ENCODE measurements at places on chromosomes 12 and 14.

GRCh38 chr12:76533331-76533730 is 26.2 kb downstream of the OSBPL8 start:
- DNase-seq = no peak

DNA sequence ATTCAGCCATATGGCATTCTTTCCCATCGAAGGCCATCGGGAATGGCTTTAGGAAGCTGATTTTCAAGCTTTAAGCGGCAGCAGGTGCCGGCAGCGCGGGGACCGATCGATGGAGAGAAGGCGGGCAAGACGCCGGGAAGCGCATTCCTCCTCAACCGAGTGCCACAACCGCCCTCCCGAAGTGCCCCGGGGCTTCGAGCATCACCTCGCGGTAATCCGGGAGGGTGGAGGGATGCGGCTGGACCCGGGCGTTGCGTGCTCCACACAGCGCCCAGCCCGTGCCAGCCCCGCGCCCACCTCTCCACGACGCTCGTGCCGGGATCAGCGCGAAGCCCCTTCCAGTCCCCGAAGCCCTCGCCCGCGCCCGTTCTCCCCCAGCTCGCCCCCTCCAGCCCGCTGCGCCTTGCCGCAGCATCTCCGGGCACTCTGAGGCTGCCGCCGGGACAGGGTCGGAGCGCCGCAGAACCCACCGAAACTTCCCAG is 3.2 kb downstream of the USP44 start:
- no peak for DNase-seq

GRCh38 chr12:18339633-18340032 is 78.3 kb downstream of the PIK3C2G start:
- DNase-seq = no peak

GRCh38 chr14:102229071-102229738 is 75.8 kb downstream of the MOK start:
- DNase-seq = no peak

DNA sequence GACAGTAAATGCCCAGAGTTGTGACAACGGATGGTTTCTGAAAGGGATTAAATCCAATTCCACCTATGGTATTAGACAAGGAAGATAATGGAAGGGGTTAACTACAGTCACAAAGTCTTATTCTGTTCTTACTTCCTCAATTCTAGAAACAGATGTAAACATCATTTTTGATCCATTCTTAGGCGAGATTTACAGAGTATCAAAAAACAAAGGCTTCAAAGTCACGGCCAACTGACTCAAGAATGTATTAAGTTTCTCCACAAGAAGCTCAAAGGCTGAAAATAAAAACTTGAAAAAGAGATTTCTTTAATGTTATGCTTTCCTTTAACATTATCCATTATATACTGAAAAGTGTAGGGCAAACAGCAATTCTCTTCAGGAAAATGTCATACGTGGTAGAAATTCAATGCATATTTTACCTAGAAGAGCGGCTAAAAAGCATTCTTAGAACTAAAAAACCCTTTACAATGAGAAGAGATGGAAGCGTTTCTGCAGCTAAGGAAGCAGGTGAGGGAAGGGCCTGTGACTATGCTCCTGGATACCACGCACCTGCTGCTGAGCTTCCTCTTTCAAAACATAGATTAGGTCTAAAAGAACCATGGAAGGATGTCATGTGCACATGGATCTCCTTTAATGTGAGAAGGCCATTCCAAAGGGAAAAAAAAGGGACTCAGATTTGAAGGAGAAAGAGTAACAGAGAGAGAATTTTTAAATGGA is 185.8 kb downstream of the STXBP6 start:
- DNase-seq = no peak

GRCh38 chr14:24741871-24742270 is 107.9 kb upstream of the GZMB start:
- DNase-seq = no peak

- DNase-seq = no peak
Observed at GRCh38 chr14:49480979-49481498, 105.1 kb downstream of the RPS29 start.

- no peak for DNase-seq
Observed at GRCh38 chr12:116806845-116807440, 68.8 kb downstream of the RNFT2 start.

GRCh38 chr14:104639885-104640548 is 35.4 kb upstream of the TMEM179 start:
- peak; percentile 58 for DNase-seq

DNA sequence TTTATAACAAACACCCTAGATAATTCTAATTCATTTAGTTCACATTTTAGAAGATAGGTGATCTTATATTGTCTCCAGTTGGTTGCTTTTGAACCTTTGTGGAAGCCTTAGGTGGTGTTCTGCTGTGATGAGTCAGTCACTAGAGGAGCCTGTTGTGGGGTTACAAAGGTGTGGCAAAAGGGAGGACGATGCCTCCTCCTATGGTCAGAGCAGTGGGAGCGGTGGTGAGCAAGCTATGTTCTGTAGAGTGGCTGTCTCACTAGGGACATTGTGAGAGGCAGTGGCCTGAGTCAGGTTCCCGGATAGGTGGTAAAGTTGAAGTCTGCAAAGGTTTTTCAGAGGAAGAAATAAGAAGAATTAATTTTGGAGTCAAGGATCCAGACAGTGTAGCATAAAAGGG is 71.6 kb upstream of the USP44 start:
- no peak for DNase-seq

DNA sequence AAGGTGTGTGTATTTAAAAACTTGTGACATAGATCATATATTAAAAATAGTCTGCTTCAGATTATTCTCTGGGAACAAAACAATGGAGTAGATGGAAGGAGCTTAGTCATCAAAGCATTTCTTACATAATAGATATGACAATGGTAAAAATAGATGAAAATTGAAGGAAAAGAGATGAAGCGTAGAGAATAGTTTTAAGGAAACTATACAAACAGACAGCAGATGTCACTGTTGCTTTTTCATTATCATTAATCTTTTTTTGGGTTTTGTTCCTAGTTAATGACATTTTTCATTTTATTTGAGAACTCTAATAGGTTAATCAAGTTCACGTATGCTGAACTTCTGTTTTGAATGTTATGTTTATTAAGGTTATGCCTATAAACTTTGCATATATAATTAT is 149.2 kb upstream of the FBXO33 start:
- no peak for DNase-seq

DNA sequence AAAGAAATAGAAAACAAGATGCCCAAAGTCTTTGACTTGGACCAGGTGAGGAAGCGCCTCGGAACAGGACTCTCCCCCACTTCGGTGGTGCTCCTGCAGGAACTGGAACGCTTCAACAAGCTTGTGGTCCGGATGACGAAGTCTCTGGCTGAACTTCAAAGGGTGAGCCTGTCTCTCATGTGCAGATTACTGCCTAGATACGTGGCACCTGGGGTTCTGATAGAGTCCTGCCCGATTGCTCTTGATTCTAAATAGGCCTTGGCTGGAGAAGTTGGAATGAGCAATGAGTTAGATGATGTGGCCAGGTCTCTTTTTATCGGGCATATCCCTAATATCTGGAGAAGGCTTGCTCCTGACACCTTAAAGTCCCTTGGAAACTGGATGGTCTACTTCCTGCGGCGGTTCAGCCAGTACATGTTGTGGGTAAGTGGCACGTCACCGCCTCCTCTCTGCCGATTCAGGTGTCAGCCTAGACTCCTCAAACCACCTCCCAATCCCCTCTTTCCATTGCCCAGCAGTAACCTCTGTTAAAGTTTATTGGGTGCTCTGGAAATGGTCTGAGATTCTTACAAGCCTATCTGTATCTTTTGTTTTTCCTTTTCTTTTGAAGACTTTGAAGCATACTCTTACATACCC is 40.8 kb downstream of the CCDC92 start:
- DNase-seq = no peak

GRCh38 chr14:60317609-60318008 is 68.6 kb downstream of the PPM1A start:
- DNase-seq = no peak

- no peak for DNase-seq
Observed at GRCh38 chr14:87996291-87996592, 3.3 kb upstream of the GALC start.

GRCh38 chr14:36931791-36932190 is 240.6 kb downstream of the SLC25A21 start:
- no peak for DNase-seq

DNA sequence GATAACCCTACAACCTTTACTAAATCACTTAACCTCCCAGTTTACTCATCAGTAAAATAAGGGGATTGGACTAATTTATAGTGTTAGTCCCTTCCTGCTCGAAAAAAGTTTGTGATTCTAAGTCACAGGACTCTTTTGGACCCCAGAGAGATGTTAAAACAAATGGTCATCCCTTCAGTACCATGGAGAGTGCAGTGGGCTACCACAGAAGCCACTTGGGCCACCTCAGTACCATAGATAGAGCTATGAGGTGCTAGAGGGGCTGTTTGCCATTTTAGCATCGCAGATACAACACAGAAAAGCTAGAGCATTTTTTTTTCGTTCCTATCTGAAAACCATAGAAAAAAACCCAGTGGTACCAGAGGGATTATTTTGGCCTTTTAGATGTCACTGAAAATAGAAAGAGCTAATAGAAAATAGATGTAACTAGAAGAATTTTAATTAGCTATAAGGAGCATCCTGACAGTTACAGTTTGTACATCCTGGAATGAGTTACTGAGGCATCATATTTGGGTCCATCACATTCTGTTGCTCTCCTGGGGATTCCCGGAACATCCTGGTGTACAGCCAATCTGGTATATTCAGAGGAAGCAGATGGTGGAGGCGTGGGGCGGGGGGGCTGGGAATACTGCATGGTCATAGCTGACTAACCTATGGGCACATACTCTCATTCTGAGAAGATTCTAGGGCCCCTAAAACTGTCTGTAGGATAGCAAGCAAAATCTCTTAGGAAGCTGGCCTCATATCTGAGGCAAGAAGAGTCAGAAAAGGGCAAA is 2.8 kb downstream of the ZNF219 start:
- no peak for DNase-seq

- DNase-seq = no peak
Observed at GRCh38 chr14:74517731-74518130, 24.2 kb downstream of the ISCA2 start.

DNA sequence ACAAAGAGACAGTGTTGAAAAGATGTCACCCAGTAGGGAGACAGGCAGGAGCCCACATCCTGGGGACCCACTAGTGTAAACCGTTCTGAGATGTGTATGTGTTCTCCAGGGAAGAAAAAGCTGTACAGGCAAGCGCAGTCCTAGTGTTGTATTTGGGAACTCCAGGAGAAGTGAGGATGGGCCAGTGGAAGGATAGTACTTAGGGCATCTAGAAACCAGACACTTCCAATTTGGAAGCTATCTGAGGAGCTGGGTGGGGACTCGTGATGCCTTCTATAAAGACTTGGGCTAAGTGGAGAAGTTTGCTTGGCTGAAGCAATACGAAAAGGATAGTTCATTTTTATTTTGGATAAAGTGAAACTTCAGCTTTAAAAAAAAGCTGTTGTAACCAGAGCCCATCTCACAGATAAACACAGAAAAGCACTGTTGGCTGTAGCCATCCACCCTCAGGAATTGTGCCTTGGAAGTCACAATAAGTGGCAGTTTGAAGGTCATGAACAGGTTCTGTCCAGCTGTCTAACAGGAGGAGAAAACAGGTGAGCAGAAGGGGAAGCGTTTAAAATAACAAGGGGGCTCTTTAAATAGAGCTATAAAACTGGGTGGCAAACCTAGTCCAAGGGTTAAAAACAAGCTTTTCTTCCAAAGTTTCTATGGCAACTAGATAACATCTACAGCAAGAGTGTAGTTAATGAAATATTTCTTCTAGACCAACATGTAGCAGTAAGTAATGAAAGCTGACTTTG is 108.0 kb upstream of the ARHGAP5 start:
- DNase-seq = no peak

DNA sequence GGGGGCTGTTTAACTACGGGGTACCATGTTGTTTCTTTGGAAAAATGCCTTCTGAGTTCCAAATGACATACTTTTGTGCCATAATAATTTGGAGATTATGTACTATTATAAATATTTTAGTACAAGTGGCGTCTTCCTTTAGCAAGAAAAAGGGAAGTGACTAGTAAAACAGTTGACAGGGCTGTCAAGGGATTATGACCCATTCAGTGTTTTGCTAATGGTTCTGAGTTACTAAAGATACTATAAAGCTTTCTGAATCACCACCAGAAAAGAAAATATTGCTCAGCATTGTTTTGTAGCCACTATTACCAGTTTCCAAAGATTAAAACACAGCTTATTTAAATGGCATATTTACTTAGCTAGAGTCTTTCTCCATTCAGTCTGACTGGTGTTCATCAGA is 334.9 kb downstream of the SNAPC1 start:
- no peak for DNase-seq

- DNase-seq = no peak
Observed at GRCh38 chr12:29053567-29053966, 95.5 kb upstream of the FAR2 start.

DNA sequence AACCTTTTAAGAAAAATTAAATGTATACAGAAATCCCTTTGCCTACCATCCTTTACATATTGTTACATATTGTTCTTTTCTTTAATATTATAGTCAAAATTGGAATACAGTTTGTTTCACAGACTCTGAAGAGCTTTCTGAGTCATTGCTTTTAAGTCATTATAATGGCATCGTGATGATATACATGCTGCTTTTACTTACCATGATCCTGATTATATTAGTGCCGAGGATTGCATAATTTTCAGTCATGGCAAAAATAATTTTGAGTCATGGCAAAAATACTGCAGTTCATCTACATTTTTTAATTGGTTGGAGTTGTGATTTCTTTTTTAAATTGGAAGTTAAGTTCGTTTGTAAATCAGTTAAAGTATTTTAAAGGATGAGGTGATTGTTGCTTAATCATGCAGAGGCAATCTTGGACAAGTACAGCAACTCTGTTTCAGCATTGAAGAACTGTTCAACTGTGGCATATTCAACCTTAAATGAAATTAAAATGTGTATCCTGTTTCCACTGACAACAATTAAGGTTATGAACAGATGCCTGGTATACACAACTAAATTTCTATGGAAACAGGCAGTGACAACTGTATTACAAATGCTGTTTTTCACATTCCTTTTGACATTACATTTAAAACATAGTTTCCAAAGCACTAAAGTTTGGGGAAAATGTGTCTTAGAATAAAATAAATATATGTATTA is 142.3 kb downstream of the PCNX1 start:
- no peak for DNase-seq

DNA sequence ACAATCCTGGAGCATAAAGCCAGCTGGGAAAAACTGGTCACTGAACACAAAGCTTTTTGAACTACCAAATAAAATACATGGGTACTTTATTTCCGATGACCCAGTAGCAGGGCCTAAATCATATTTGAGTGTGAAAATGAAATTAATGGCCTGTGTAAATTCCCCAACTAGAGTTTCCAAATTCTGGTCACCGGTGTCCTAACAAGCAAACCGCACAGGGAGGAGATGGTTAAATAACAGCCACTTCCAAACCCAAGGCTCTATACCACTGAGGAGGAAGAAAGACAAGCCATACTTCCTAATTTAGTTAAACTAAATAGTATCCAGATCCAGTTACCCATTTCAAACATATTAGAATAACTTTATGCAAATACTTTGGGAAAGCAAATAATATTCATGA is 40.1 kb upstream of the DUSP6 start:
- no peak for DNase-seq

GRCh38 chr12:64181430-64182291 is 40.4 kb downstream of the KICS2 start:
- DNase-seq = peak; percentile 66

GRCh38 chr14:68482772-68483395 is 310.0 kb downstream of the ZFP36L1 start:
- no peak for DNase-seq
